ENCODE measurements at places on chromosomes 3 and 15.

DNA sequence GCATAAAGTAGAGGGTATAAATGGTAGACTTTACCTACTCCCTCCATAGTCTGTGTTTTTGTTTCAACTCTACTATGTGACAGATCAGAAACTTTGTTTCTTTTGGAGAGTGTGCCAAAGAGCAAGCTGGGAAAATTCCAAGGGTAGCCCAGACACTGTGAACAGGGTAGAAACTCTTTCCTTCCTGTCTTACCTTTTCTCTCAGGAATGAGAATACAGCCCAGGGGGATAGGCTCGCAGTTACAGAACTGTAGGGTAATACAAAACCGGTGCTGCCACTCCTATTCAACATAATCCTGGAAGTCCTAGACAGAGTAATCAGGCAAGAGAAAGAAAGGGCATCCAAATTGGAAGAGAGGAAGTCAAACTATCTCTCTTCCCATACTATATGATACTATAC, 256.3 kb downstream of the CPNE4 start:
- no peak for DNase-seq

DNA sequence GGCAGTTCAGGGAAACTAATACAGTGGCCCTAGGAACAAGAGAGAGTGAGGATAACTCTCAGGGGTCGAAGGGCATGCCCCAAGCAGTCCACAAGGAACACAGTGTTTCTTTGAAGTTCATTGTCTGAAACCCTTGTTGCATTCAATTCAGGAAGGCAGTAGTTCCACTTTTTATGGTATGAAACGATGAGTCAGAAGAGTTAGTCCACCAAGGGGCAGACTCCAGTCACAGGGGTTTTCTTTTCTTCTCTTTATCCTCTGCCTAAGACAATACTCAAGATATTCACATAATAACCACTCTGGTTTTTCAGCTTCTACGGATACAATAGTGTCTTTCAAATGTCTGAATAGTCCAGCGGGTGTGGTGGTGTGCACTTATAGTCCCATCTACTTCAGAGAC, 23.7 kb upstream of the TICRR start:
- no peak for DNase-seq

- no peak for DNase-seq
Observed at GRCh38 chr3:58015520-58015915, 7.3 kb downstream of the FLNB start.

- no peak for DNase-seq
Observed at GRCh38 chr3:128098234-128098633, 25.4 kb downstream of the RUVBL1 start.

DNA sequence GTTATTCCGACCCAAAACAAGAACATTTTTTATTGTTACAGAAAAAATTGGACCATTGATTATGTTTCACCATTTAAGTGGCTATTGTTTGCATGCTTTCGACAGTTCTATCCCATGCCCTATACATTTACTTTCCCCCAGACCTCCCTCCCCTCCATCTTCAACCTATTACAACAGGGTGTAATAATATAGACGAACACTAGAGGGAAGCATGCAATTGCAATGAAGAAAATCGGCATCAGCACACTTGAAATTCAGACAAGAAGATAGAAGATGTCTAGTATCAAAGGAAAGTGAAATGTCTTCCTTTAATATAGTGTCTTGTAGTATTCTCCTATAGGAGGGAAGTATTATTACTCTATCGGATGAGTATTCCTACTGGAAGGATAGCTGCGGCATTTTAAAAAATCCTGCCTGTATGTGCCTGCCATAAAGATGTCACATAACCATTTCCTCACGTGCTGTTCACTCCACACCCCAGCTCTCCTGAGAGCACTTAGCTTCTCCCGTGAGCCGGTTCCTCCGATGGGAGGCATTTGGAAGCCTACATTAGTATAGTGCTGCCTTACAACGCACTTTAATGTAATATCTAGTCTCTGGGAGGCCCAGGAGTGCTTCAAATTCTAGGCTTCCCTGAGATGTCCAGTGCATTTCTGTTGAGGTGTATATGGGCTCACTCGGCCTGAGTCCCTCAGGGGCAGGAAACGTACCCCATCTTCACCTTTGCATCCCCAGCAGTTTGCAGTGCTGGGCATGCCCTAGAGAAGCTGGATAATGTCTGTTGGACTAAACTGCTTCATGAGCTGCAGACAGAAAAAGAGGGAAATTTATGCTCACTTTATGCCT, 17.8 kb upstream of the ERICH6 start:
- DNase-seq = no peak
